ENCODE measurements at places on chromosomes 3 and 15.

DNA sequence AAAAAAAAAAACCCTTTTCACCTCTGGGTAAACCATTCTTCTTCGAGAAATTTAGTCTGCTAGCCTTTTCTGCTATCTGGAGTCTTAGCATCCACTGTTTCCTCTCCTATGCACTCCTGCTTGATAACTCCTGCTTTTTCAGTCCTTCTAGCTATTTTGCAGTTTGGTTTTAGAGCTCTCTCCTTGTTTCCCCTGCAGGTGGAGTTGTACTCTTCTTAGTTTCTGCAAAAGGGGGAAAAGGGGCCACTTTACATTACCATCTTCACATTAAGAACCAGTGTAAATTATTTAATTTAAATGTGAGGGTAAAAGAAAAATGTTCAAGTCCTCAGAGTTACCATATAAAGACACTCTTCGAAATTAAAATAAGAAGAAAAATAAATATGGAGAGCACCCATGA is 23.6 kb upstream of the MYLK start:
- DNase-seq: peak; percentile 16

DNA sequence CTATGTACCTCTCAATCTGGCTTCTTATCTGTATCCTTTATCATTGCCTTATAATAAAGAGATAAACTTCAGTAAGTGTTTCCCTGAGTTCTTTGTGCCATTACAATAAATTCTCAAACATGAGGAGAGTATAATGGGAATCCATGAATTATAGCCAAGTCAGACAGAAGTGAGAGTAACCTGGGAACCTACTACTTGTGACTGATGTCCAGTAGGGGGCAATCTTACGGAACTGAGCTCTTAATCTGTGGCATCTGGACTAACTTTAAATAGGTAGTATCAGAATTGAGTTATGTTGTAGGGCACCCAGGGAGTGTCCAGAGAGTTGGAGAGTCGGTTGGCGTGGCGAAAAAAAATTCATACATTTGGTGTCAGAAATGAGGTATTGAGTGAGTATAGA is 542.6 kb downstream of the ZBBX start:
- peak; percentile 58 for DNase-seq

DNA sequence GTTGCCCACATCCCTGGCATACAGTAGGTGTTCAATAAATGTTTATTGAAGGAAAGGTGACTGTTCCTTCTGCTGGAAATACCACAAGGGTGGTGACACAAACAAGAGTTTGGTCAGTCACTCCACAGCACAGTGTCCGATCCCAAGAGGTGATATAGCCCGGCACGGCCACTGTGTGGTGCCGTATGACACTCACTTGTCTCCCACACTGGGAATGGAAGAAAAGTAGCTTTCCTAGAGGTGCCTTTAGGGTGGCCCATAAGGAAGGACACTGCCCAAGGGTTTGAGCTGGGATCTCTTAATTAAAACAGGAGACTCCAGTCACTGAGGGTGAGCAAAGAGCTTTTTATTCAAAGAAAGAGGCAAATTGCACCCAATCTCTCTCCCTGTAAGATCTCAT is 40.5 kb downstream of the TGM4 start:
- DNase-seq: no peak

DNA sequence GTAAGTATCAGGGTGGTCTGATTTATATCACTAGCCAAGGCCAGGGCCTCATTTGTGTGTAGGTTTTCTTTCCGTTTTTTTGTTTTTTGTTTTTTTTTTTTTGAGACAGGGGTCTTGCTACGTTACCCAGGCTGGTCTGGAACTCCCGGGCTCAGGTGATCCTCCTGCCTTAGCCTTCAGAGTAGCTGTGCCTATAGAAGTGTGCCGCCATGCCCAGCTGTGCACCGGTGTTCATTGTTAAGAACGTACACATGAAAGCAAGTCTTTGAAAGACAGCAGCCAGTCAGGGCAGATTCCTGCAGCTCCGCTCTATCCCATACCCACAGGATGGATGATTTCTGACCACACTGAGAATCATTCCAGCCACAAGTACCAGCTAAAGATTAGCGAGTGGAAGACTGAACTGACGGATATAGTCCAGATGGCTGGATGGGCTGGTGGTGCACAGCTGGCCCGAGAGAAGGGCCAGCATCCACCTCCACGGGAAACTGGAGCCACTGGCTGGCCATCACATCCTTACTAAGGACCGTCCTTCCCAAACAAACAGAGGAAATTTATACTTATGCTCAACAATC is 95.4 kb downstream of the PCSK6 start:
- DNase-seq: no peak

- DNase-seq: peak; percentile 90
These were observed at the start of gene DMXL2 for GRCh38 chr15:51622604-51623370. DMXL2 (minus strand) TSS chr15:51622771; CDS start chr15:51622545, 226 bp downstream.

GRCh38 chr15:68695061-68695595 is 116.3 kb downstream of the CORO2B start:
- no peak for DNase-seq

DNA sequence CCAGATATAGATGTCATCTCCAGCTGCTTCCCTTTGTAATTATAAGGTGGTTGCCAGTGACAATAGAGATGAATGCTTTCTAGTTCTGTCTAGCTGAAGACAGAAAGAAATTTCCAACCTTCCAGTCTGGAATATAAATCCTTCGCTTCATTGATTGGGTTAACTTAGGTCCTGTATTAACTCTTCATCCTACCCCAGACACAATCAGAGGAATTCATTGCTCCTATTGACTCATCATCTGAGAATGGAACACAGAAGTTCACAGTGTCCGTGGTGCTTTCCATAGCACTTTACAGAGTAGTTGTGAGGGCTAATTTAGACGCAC is 241.4 kb downstream of the NFKBIZ start:
- DNase-seq: no peak

DNA sequence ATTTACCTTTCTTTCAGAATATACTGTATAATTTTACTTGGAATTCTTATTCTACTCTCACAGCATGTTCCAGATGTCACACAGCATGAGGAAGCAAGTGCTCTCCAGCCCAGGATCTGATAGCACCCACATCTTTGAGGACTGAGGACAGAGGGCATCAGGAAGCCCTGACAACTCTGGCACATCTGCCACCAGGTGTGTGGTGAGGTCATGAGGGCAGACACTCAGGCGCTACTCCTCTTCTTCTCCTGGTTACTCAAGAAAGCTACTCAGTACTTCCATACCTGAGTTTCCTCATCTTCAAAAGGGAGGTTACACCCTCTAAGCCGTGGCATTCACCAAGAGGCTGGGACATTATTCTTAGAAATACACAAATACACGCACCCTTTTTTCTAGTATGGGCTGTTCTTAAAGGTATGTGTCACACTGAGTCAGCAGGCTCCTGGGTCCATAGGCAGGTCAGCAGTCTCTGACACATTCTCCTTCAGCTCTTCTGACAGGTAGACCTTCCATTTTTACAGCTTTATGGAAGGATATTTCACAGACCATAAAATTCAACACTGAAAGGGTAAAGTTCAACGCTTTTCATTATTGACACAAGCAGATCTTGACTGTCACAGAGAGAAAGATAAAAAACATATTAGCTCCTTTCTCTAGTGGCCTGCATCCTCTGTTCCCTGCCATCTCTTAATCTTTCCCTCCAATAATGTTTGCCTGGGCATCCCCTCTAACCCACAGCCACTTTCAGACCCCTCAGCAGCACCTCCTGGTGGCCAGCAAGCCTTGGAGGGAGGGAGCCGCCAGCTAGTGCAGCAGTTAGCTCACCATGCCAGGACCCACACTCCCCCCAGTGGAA is 103.2 kb upstream of the TJP1 start:
- peak; percentile 68 for DNase-seq

GRCh38 chr15:47908950-47909670 is 191.8 kb downstream of the SEMA6D start:
- no peak for DNase-seq

DNA sequence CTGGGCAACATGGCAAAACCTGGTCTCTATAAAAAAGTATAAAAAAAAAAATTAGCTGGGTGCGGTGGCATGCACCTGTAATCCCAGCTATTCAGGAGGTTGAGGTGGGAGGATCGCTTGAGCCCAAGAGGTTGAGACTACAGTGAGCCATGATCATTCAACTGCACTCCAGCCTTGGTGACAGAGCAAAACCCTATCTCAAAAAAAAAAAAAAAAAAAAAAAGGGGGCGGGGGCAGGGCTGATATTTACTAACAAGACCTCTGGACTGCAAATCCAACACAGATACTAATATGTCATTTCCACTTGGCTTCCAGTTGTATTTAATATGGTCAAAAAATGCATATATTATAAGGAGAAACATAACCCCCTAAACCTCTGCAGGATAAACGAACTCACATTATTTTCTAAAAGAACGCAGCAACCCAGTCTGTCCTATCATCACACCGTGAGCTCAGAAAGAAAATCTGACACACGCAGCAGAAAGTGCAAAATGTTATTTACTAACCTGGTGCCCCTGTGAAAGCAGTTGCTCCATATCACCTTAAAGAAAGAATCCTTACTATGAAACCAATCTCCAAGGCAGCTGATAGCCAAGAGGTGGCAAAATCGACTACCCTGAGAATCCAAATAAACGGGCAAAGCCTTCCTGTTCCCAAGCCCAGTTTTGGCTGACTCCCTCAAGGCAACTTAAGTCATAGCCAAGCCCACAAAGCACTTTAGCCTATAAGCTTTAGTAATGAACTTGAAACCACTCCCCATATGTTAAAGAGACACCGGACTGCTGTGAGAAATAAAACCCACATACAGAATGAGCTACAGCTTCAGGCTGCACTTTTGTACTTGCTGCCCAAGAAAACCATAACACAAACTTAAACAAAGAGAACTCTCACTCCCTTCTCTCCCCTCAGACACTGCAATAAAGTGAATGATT is 39.3 kb downstream of the PLD1 start:
- peak; percentile 82 for DNase-seq

GRCh38 chr15:56307180-56307579 is 58.0 kb upstream of the TEX9 start:
- no peak for DNase-seq

DNA sequence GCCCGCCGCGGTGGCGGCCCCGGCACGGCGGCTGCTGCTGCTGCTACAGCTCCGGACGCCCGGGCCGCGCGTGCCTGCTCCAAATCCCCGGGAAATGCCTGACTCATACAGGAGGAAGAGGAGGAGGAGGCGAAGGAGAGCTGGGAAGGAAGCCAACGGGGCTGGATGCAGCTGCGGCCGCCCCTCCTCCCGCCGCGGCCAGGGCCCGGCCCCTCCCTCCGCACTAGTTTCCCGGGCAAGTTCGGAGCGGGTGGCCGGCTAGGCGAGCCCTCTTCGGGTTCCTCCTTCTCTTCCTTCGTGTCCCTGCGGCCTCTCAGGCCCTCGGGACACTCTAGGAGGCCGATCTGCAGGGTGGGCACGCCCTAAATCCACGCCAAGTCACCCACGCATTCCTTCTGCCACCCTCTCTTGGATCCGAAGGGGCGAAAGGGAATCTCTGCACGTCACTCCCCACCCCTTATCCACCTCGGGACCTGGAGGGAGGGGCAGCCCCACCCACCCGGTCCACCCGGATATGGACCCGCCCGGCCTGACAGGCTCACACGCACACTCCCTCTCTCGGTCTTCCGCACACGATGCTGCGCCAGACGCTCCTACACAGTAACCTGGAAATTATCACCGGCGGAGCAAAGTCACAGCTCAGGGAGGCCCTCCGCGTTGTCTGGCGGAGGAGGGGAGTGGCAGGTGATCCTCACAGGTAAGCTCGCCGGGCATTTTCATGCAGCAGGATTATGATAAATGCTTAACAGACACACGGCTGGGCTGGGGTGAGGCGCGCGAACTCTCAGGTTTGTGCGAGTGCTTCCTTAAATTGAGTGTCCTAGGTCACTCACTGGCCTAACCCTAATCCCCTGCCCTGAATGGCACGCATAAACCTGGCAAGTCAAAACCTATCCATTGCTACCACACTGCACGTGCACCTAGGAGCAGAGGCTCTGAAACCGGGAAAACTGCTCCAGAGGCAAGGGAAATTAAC is at the start of the genes OSBPL10 and ZNF860:
Gene OSBPL10, minus strand, starts transcription at position 57 of the 976 bp plus-strand sequence. CDS start 83 bp downstream, outside the sequence.
Gene ZNF860, plus strand, starts transcription at position 545 of the 976 bp plus-strand sequence. CDS start 7,330 bp downstream, outside the sequence.
- DNase-seq: peak; percentile 55

GRCh38 chr3:39126532-39127071 is 19.1 kb downstream of the TTC21A start:
- DNase-seq: peak; percentile 56

- no peak for DNase-seq
These were observed 15.4 kb downstream of the MYH15 start for GRCh38 chr3:108494906-108495531.

- peak; percentile 47 for DNase-seq
These were observed 24.9 kb downstream of the ZMAT3 start for GRCh38 chr3:179046497-179047353.

GRCh38 chr3:136330900-136331299 is 80.8 kb downstream of the PCCB start:
- DNase-seq: no peak

GRCh38 chr3:55675478-55675877 is 188.4 kb upstream of the WNT5A start:
- DNase-seq: no peak

DNA sequence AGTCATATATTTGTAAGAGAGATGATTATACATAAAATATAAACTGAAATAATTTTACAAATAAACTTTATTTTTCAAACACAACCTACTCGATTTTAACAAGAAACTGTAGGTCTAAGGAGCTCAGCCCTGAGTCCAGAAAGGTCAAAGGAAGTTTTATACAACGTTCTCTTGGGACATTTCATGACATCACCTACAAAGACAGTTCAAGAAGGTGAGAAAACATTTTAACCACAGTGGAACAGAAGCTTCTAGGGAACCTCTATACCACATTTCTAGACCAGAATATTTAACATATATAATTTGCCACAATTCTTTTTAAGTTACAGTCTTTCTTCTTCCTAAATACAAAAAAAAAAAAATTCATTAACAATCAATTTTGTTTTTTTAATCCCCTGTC is 40.1 kb downstream of the CBLB start:
- no peak for DNase-seq

DNA sequence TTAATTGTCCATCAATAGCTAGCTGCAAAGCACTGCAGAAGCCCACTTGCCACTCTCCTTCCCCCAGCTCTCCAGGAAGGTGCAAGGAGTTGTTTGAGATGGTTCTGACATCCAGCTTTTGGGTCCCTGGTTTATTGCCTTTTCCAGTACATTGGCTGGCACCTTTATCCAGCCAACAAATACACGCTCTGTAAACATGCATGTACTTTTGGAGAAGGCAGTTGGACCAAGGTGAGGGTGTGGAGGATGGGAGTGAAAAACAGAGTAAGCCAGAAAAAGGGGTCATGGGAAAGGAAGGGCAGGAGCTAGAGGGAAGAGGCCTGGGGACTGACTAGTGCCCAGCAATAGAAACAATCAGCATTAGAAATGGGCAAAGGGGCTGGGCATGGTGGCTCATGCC is 102.7 kb downstream of the CGNL1 start:
- DNase-seq: no peak

DNA sequence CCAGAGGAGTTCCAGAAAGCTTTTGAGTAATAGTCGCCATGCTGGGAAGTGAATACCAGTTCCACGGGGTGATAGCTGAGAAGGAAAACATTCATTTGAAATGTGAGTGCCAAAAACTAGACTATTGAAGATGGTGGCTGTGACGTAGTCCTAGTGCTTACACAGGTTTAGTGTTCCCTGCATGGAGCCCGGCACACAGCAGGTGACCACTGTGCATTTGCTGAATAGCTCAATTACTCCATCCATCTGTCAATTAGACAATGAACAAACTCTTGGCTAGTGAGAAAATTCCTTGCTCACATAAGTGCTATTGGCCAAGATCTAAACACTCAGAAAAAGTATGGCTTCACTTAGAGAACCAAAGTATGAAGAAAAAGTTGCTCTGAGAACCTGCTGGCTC is 448.1 kb upstream of the WNT5A start:
- no peak for DNase-seq
